Activated T-helper 1 cell treated with anti-CD3 and anti-CD28 coated beads, Interleukin-2, amount 50 U/mL, for 16 hours (primary cell): ENCODE measurements at places on chromosomes 7 and 10.
A peak's percentile ranks its signal among the peaks of the same experiment; 100 is the strongest.

GRCh38 chr7:137399827-137400823 lies 56.6 kb upstream of the PTN start:
- DNase-seq = no peak

DNA sequence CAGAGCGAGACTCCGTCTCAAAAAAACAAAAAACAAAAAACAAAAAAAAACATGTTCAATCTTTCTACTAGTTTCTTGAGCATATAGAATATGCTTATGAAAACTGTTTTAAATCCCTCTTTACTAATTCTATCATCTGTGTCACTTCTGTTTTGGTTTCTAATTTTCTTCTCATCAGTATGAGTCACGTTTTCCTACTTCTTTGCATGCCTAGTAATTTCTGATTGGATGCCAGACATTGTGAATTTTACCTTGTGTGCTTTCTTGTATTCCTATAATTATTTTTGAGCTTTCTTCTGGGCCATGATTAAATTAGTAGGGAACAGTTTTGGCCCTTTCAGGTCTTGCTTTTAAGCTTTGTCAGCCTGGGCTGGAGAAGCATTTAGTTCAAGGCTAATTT lies 9.9 kb downstream of the MICU1 start:
- no peak for DNase-seq

DNA sequence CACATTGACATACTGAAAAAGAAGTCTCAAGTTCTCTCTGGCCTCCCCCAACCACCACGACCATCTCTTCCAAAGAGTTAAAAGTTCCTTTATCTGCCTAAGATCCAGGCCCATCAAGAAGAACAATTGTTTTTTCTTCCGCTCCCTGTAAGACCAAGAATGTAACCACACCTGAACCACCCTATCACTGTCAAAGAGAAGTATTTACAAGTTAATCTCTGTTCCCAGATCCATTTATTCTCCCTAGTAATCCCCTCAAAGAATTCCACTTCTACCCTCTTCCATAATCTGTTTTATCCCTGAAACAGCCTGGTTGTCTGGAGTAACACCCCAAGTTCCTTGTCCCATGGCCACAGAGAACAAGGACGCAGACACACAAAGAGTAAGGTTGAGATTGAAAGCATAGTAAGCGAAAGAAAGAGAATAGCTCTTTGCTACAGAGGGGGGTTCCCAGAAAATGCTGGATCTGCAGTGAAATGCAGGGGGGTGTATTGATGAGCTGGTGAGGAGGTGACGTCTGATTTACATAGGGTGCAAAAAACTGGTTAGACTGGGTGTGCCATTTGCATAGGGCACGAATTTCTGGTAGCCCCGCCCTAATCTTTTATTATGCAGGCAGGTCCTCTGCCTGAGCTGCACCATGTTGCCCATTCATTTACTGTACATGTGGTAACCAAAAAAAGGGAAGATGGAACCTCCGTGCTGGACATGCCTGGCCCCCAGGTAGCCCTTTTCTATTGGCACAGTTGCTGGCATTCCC lies 122.0 kb downstream of the SKIDA1 start:
- no peak for DNase-seq

DNA sequence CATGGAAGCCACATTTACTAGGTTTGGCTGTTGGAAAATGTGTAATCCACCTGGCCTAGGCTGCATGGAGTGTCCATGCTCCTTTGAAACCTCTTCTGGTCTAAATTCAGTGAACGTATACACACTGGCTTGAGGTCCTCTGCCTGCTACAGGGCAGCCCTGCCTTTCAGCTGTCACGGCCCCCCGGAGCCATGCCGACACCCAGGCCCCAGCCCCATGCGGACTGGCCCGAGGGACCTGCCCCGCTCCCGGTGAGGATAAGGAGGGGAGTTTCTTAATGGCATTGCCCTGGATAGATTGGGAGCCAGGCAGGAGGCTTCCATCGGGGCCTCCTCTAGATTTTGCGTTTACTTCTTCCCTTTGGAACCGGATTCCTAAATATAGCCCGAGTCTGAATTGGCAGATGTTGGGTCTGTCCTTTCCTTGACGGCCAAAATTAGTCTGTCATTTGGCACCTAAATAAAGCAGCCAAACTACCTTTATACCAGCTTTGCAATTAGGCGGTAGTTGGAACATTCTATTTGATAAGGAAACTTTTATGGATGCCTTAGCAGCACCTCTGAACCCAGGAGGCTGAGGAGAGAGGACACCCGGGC lies 72.1 kb upstream of the SH2B2 start:
- no peak for DNase-seq

DNA sequence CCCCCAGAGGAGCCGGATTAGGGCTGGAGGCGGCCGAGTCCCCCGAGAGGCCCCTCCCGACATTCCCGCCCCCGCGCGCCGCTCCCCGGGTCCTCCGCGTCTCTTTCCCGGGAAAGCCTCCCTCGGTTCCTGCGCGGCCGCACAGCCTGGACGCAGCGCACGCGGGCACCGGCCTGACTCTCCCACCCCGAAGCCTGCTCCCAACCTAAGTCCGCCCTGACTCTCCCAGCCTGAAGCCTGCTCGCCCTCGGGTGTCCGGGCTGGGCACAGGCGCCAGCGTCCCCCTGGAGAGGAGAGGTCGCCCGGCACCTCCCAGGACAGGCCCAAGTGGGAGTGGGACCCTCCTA lies 441 bp upstream of the VENTX start:
- no peak for DNase-seq

DNA sequence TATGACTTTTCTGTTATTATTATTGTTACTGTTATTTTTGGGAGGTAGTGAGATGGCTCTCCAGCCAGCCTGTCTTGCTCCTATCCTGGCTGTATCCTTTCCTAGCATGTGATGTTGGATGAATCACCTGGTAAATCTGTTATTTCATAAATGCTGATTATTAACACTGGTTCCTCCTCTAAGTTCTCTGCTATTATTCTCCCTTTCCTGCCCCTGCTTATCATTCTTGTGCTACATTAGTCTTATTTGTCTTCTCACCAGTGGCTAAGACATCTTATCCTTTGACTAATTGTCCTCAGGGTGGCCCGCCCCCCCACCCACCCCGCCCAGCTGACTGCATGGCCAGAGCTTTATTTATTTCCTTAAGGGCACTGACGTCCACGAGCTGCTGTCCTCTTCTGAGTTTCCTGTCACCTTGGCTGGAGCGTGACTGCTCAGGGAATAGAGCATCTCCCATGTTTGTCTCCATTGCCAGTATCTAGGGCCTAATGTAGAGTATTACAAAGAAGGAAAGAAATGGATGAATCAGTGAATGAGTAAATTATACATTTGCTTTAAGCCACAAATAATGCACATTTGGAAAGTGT lies 110.1 kb upstream of the KLF6 start:
- no peak for DNase-seq

- DNase-seq = no peak
Observed at GRCh38 chr7:133625046-133625445, 372.2 kb downstream of the EXOC4 start.

DNA sequence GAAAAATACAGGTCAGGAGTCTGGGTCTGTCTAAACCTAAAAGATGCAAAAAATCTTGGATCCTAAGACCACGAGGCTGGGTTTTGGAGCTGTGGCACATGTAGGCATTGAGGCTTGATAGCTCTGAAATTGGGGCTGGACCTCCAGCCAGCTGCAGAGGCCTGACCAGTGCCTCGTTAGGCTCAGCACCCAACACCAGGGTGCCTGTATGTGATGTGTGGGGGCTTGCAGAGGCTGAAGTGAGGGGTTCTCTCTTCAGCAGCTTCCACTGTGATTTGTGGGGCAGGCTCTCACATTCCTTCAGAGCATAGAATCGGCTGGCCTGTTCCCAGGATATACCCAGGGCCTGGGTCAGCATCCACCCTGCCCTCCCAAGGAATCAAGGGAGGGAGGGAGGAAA lies 247.8 kb downstream of the BUB3 start:
- DNase-seq = no peak

DNA sequence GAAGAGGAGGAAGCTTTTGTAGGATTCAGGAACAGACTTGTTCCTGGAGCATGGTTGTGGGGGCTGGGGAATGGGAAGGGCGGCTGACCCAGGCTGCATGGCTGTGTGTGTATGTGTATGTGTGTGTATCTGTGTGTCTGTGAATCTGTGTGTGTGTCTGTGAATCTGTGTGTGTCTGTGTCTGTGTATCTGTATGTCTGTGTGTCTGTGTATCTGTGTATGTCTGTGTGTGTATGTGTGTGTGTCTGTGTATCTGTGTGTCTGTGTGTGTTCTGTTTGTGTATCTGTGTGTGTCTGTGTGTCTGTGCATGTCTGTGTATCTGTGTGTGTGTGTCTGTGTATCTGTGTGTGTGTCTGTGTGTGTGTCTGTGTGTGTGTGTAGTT lies 6.6 kb upstream of the STX1A start:
- DNase-seq = no peak

DNA sequence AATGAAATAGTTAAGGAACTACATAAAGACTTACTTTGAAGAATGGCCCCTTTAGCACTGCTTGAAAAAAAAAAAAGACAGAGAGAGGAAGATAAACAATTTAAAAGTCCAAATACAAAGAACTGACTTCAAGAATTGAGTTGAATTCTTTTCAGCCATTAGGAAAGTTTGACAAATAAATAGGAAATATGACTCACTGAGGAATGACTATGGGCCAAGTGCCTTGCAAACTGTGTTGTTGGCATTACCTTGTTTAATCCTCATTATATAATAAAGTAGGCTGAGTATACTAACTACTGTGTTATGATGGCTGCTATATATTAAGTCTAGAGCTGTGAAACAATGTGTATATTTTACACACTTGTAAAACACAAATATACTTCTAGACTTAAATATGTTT lies 151.1 kb downstream of the ELMO1 start:
- DNase-seq = no peak

DNA sequence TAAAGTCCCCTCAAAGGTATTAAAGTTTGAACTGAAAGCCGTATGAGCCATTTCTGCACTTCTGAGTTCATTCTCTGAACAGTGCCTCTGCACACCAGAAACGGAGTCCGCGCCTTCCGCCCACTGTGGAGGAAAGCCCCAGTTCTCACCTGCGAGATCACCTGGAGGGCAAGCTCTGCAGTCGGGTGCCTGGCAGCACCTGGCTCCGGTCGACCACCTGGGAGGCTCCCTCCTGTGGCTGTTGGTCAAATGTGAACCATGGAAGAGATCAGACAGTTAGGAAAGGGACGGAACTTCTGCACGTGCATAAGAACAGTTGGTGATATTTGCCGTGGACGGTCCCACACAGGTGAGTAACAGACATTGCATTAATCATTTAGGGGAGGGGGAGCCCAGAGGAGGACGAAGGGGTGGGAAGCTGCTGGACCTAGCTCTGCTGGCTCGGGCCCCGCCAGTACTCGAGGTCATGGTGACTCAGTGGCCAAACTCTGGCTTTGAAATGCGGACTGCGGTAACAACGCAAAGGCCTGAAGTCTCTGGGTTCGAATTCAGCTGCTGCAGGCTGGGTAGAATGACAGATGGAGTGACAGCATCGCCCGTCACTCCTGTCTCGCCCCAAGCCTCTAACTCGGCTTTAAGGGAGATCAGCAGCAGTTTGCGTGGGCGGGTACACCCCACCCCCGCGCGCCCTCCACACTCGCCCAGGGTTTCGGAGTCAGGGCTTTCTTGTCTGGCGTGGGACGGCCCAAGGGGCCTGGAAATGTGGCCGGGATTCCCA lies 1.7 kb upstream of the DPYSL4 start:
- no peak for DNase-seq

GRCh38 chr7:79608005-79608404 lies 154.5 kb upstream of the MAGI2 start:
- no peak for DNase-seq

DNA sequence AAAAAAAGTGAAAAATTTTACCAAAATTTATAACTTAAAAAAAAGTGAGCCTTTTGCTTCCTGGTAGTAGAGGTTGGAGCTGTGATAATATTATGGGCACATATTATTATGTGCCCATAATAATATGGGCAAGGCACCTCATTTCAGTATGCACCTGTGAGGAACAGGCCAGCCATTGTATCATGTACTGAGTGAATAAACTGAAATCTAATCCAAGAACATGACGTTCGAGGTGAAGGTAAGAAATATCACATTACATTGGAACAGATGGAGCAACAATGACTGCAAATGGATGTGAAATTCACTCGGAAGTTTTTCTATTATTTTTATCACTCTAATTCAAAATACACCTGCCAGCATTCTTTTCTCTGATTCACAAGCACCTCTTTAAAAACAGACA lies 216.0 kb downstream of the KLF6 start:
- no peak for DNase-seq

DNA sequence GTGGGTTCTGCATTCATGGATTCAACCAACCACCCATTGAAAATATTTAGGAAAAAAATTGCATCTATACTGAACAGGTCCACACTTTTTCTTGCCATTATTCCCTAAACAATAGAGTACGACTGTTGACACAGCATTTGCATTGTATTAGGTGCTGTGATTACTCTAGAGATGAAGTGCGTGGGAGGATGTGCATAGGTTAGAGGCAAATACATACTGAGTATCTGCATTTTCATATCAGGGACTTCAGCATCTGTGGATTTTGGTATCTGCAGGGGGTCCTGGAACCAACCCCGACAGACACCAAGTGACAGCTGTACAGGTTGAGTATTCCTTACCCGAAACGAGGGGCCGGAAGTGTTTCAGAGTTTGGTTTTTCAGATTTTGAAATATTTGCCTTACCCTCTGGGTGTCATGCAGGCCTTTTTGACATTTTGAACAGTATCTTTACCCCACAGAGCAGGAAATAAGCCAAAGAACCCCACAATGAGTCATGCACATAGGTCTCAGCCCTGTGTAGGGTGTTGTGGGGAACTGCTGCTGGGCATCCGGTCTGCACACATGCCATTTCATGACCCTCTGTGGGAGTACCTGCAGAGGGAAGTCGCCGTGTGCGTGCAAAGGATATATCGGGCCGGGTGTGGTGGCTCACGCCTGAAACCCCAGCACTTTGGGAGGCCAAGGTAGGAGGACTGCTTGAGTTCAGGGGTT lies 14.5 kb downstream of the NUDT5 start:
- peak; percentile 55 for DNase-seq

GRCh38 chr10:17528306-17528862 lies 74.0 kb upstream of the ST8SIA6 start:
- DNase-seq = no peak

DNA sequence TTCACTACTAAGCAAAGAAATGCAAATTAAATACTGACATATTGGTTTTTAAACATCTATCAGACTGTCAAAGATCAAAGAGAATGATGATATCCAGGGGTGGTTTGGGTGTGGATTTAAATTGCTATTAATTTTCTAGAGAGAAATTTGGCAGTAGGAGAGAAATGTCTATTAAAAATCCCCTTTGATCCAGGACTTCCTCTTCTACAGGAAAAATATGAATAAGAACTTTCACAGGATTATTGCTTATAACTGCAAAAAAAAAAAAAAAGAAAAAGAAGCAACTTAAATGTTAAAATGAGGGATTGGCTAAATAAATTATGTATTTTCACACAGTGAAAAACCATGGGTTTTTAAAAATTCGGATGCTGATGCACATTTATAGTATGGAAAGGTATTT lies 21.0 kb downstream of the CFAP58 start:
- no peak for DNase-seq
